ENCODE measurements at places on chromosomes 6 and 20. TPM values are rescaled to one million over a fixed set of nuclear protein-coding genes. Genes with fewer than 3 reads are reported as not detected.

ENPP1 gene
- 16.8 TPM for total RNA-seq

CLVS2 gene
- not detected for total RNA-seq

EEF1E1 gene
- 16.8 TPM for total RNA-seq

RAB44 gene
- total RNA-seq, result 2.4 TPM

SLC22A3 gene
- 14.3 TPM for total RNA-seq

ANGPT4 gene
- total RNA-seq, result 1.5 TPM

RAET1E gene
- total RNA-seq, result 17.5 TPM

CALHM6 gene
- 6.6 TPM for total RNA-seq
